ENCODE measurements at places on chromosomes 11 and 22. TPM values are rescaled to one million over a fixed set of nuclear protein-coding genes. Genes with fewer than 3 reads are reported as not detected.

The LIF gene
- 3.3 TPM for total RNA-seq

The CNTN5 gene
- 0.25 TPM for total RNA-seq

The PGM2L1 gene
- 40.0 TPM for total RNA-seq

The MRPL48 gene
- 59.9 TPM for total RNA-seq

The AGBL2 gene
- 5.3 TPM for total RNA-seq

The CTSW gene
- not detected for total RNA-seq

The YPEL4 gene
- total RNA-seq = 0.13 TPM

The SLC22A8 gene
- total RNA-seq = not detected

The IL18BP gene
- 9.8 TPM for total RNA-seq

The GPR83 gene
- 1.5 TPM for total RNA-seq
